ENCODE measurements at places on chromosomes 7 and 10. TPM values are rescaled to one million over a fixed set of nuclear protein-coding genes. Genes with fewer than 3 reads are reported as not detected.

RBM33 gene
- total RNA-seq: 27.8 TPM

XRCC2 gene
- total RNA-seq: 0.26 TPM

LLCFC1 gene
- total RNA-seq: not detected

FAM25G gene
- total RNA-seq: 1.4 TPM

ZNF32 gene
- 20.5 TPM for total RNA-seq

AKR1C2 gene
- total RNA-seq: 222 TPM

CRYGN gene
- not detected for total RNA-seq

LRRN3 gene
- not detected for total RNA-seq

GRID1 gene
- under 0.01 TPM for total RNA-seq

CRHR2 gene
- total RNA-seq: not detected

POLR2J2 gene
- total RNA-seq: 3.4 TPM

ELFN1 gene
- under 0.01 TPM for total RNA-seq

MMRN2 gene
- 6.1 TPM for total RNA-seq

ZNF438 gene
- 0.79 TPM for total RNA-seq

FEZF1 gene
- not detected for total RNA-seq
